Central memory CD8-positive, alpha-beta T cell (primary cell): ENCODE measurements at places on chromosomes 3 and 15.

GRCh38 chr15:73965758-73966113 lies 26.4 kb downstream of the STOML1 start:
- DNase-seq: no peak

GRCh38 chr15:57228395-57228794 lies 147.9 kb upstream of the CGNL1 start:
- DNase-seq: no peak

DNA sequence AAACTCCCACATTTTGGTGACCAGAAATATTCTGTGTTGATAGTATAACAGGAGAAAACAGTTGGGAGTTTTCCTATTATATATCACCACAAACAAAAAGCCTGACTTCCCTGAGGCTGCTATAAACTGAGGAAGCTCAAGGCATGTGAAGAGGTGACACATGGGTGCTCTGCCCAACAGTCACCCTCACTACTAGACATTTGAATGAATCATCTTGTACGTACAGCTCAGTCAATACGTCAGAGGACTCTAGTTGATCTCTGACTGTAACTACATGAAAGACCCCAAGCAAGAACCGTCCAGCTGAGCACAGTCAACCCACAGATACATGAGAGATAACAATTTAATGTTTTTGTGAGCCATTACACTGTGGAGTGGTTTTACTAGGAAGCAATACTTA lies 338.3 kb upstream of the ATP11B start:
- DNase-seq: no peak

DNA sequence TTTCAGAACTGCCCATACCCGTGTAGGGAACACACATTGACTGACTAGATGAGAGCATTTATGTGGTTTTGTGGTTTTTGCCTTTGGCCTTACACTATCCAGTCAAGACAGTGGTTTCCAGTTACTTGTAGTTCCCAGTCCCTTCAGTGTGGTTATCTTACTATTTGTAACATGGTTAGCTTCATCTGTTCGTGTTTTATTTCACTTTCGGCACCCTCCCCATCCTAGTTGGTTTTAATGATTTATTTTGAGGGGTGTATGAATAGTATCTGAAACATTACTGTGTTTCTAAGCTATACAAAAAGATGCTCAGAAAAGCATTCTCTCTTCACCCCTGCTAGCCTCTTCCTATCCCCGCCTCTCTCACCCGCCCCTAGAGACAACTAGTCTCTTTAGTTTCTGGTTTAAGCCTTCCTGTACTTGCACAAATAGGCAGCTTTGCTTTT lies 14.1 kb downstream of the LYSMD4 start:
- no peak for DNase-seq

DNA sequence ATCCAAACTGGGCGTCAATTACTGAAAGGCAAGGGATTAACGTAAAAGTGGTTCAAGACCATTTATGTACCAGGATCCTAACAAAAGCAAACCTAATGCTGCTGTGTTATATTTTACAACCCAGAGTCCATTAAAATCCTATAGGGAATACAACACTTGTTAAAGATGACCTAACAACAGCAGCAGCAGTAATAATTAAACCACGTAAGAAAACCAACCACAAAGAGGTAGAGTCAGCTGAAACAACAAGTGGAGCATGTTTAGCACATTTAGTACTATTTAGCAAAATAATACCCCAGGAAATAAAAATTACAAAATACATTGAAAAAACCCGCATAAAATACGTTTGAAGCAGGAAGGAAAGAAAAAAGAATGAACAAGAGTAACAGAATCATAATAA lies 82.1 kb upstream of the AGBL1 start:
- no peak for DNase-seq

DNA sequence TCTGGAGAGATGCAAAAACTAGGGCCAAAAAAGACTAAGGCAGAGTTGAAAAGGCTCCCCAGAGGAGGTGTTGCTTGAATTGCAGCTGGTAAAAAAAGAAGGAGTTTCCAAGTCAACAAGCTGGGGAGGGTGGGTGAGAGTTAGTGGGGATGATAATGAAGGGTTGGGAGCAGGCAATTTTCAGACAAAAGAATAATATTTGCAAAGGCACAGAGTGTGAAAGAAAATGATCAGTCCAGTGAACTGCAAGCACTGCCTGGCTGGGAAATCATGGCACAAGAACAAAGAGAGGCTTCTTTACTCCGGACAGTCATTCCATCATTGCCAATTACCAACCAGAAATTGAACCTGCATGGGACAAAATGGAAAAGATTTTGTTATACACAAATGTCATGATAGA lies 42.2 kb downstream of the C3orf85 start:
- DNase-seq: no peak

GRCh38 chr3:37223141-37223558 lies 48.8 kb upstream of the LRRFIP2 start:
- DNase-seq: no peak

DNA sequence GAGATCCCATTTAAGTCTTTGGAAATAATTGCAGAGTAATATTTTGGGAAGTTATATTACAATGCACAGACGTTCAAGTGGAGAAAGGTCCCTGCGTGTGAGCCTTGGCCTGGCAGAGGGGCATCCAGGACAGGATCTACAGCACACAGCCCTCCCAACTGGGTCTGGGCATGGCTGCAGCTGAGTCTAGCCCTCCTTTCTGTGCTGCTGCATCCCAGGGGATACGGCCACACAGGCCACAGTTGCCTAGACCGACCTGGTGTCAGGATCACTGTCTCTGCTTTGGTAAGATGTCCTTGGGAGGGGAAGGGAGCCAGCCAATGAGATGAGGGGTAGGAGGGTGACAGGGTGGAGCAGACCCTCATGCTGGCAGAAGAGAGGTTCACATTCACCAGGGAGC lies 46.1 kb downstream of the APBA2 start:
- DNase-seq: no peak

DNA sequence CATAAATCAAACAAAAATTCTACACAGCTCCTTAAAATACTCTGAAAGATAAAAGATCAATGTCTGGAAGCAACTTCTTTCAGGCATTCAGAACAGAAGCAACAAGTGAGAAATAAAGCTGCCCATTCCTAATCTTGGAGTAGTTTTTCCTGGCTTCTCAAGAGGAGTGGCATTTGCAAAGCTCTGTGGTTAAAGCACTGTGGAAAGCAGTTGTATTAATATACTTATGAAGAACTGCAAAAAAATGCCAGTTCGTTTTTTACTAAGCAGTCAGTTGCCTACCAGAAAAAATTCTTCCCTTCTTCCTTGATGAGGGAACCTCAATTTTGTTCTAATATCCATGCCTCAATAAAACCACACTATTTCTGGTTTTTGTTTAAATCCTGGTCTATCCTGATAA lies 197.8 kb downstream of the TNIK start:
- no peak for DNase-seq

GRCh38 chr3:5442106-5442785 lies 254.7 kb downstream of the EDEM1 start:
- no peak for DNase-seq

DNA sequence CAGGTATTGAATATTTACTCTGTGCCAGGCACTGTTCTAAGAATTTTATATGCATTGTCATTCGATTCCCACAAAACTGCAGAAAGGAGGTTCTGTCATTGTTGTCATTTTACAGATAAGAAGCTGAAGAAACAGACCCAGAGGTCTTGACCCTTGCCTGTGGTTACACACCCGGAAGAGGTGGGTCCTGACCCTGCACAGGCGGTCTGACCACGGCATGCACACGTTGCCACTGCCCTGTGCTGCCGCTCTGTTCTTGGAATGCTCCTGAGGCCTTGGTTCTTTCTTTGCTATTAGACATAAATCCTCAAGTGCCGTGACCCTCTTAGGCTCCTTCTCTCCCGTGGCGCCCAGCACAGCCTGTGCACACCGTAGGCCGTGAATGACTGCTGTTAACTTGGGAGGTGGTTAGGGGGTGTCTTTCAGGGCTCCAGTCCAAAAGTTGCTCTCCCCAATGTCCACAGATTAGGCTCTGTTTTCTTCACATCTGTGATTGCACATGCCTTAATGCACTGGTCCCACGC lies 74.1 kb upstream of the PLXNA1 start:
- no peak for DNase-seq
